ENCODE measurements at places on chromosomes 4 and X. TPM values are rescaled to one million over a fixed set of nuclear protein-coding genes. Genes with fewer than 3 reads are reported as not detected.

DNA sequence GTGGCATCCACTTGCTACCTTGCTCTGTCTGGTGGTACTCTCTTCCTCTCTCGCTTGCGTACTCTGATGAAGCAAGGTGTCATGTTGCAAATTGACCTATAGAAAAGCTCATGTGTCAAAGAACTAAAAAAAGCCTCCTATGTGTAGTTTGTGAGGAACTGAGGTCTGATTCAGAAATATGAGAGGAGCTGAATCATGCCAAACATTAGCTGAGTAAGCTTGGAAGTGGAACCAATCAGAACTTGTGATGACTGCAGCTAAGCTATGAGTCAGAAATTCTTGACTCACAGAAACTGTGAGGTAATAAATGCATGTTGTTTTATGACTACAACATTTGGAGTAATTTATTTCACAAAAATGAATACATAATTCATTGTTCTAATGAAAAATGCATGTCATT, 2138.8 kb downstream of the PCDH7 start:
- DNase-seq: no peak

DNA sequence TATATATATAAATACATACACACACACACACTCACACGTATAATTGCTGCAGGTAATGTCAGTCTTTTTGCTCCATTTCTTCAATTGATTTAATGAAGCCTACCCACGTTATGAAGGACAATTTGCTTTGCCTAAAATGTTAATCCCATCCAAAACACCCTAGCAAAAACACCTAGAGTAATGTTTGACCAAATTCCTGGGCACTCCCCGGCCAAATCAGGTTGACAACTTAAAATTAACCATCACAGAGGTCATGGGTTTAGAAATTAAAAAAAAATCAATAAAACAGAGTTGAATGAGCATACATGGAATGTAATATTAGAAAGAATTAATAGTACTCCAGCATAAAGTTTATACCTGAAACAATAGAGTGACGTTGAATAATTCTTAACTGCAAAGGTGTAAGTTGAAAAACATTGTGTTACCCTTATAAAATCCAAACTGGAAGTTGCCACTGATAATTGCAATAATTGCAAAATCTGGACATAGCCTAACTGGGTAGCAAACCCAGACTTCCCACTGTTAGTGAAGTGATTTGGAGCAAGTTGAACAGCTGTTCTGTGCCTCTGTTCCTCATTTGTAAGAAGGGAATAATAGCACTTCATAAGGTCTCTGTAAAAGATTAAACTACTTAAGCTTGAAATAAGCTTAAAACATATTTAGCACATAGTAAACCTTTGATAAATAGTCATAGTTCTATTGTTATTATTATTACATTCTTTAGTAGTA, 2120.5 kb downstream of the PCDH7 start:
- DNase-seq: no peak

DNA sequence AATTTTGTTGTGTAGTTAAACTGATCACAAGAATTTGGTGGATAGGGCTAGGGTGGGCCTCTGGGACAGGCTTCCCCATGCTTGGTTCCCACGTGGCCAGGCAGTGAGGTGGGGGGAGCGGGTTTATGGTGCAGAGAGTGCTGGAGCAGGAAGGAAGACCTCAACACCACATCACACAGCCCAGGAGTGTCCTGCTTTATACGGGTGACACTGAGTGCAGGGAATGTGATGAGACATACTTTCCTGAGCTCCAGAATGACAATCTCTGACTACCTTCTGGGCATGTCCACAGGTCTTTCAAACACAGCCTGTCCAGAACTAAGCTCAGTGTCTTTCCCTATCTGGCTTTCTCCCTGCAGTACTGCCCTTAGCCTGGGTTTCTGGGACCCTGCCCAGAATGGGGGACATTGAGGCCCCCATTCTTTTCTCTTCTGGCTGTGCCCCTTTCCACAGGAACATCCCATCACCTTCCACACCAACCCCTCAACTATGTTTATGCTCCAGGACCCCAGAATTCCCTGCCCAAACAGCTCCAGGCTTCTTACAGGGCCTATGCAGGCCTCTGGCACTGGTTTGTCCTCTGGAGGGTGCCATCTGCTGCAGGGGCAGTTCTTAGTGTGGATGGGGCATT, 36.5 kb upstream of the RASL11B start:
- no peak for DNase-seq

DNA sequence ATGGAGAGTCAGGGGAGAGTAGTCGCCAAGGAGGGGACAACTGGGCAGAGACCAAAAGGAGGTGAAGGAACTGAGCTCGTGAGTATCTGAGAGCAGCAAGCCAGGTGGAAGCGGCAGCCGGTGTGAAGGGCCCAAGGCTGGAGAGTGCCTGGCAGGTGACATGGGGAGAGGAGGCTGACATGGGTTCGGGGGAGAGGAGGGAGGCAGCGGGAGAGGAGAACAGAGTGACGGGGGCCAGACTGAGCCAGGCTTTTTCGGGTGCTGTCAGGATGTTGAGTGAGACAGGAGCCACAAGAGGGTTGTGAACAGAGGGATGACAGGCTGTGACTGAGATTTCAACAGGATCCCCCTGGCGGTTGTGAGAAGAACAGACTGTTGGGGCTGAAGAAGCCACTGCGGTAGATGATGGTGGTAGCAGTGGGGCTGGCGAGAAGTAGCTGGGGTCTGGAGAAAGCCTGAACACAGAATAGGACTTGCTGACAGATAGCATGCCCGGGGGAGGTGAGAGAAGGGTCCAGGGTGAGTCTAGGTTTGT, 5.7 kb downstream of the ELK1 start:
- DNase-seq: no peak

Gene CDKL2
- polyA plus RNA-seq: 0.64 TPM

DNA sequence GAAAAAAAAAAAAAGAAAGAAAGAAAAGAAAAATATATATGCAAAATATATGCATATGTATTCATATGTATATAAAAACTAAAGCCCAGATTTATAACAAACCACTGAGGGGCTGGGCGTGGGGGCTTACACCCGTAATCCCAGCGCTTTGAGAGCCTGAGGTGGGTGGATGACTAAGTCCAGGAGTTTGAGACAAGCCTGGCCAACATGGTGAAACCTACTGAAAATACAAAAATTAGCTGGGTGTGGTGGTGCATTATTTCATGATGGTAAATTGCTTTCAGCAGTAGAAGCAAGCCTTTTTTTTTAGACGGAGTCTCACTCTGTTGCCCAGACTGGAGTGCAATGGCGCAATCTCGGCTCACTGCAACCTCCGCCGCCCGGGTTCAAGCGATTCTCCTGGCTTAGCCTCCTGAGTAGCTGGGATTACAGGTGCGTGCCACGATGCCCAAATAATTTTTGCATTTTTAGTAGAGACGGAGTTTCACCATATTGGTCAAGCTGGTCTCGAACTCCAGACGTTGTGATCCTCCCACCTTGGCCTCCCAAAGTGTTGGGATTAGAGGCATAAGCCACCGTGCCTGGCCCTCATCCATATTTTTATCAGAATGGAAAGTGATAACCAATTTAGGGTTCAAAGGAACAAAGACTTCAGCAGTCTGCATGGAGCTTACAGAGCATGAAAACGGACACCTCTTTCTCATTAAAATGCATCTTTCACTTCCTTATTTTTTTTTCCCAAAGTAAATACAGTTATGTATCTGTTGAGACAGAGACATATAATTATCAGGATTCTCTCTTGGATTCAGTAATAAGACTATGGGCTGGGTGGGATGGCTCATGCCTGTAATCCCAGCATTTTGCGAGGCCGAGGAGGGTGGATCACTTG, 27.7 kb upstream of the MOB1B start:
- no peak for DNase-seq

All from keratinocyte (primary cell).